ENCODE measurements at places on chromosomes 7 and 10.

DNA sequence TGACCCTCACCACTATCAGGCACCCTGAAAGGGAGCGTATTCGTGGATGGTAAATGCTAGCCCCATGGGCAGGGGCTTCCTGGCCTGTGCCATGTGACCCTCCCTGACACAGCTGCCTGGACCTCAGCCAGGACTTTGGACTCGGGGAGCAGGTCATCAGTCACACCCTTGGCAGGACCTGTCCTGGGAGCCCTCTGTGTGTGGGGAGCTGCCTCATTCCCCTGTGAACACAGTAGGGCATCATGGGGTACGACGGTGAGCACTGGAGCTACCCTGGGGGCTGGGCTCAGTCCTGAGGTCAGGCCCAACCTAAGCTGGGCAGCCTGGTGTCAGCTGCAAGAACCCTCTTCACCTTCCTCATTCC lies 129.3 kb upstream of the FAM20C start:
- DNase-seq, result no peak

DNA sequence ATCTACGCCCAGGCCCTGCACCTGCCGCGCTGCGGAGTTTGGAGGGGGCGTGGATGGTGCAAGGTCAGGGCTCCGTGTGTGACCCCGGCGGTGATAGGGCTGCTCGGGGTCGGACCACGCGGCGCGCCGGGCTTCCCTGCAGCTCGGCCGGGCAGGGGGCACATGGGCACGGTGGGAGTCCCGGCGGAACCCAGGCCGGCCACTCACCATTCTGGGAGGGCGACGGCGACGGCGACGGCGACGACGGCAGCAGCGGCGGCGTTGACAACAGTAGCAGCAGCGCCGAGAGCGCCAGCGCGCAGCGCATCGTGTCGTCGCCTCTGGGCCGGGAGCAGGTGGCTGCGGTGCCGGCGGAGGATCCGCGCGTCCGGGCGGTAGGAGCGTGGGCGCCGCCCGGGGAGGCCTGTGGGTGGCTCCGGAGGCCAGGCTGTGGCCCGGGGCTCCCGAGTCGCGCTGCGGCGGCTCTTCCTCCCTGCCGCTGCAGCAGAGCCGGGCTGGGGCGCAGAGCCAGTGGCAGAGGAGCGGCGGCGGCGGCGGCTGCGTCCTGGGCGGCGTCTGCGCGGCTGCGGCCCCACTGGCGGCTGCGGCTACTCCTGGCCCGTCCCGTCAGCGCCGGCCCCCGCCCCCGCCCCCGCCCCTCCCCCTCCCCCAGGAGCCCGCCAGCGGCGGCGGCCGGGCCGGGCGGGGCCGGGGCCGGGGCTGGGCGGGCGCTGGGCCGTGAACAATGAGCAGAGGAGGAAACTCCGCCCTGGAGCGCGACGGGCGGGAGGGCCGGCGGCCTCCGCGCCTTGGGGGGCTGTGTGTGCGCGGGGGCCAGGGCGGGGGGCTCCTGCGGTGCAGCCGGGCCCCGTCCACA lies at the start of gene PODXL:
PODXL (minus strand) TSS at position 576 of the 856 bp plus-strand sequence; CDS start at position 307, 269 bp downstream.
- peak; percentile 77 for DNase-seq

- no peak for DNase-seq
These were observed 5.8 kb downstream of the CPA4 start for GRCh38 chr7:130298544-130299326.

GRCh38 chr10:13120786-13121499 lies 21.0 kb downstream of the OPTN start:
- DNase-seq, result no peak

All from hematopoietic multipotent progenitor cell treated with erythropoietin and hydrocortisone succinate and interleukin-3 and kit ligand, for 6 days (in vitro differentiated cells).